ENCODE measurements at places on chromosomes 11 and 22. TPM values are rescaled to one million over a fixed set of nuclear protein-coding genes. Genes with fewer than 3 reads are reported as not detected.

The SOX6 gene
- total RNA-seq = 0.32 TPM

The RTN4RL2 gene
- total RNA-seq = under 0.01 TPM

The WNT7B gene
- not detected for total RNA-seq

The TENM4 gene
- total RNA-seq = 93.3 TPM

The GNG3 gene
- not detected for total RNA-seq

The GLYATL1 gene
- total RNA-seq = 0.17 TPM

The ACER3 gene
- total RNA-seq = 8.3 TPM

The TSPO gene
- 101 TPM for total RNA-seq

The APOA1 gene
- total RNA-seq = 0.69 TPM

The ST3GAL4 gene
- 64.6 TPM for total RNA-seq

The DEFB131B gene
- not detected for total RNA-seq

The PANX3 gene
- not detected for total RNA-seq

The JRKL gene
- 7.4 TPM for total RNA-seq

The DCDC1 gene
- 0.34 TPM for total RNA-seq

The OR2AT4 gene
- total RNA-seq = not detected

The MMP13 gene
- not detected for total RNA-seq

The ZNF215 gene
- total RNA-seq = 3.0 TPM

The SH3BP1 gene
- 16.1 TPM for total RNA-seq

The ASCL2 gene
- total RNA-seq = not detected

The GSC2 gene
- total RNA-seq = not detected

The ZP1 gene
- 0.32 TPM for total RNA-seq

The RTL10 gene
- total RNA-seq = 5.1 TPM

The ASPHD2 gene
- total RNA-seq = 1.2 TPM

The DEPDC7 gene
- total RNA-seq = 5.7 TPM

The SEPTIN3 gene
- under 0.01 TPM for total RNA-seq

The HTR3B gene
- total RNA-seq = not detected

The CPT1B gene
- 4.4 TPM for total RNA-seq

The SPDYC gene
- not detected for total RNA-seq

The BMAL1 gene
- total RNA-seq = 15.4 TPM

The XKR3 gene
- not detected for total RNA-seq

The BDNF gene
- 4.6 TPM for total RNA-seq

The MUC5B gene
- total RNA-seq = not detected

The ART5 gene
- total RNA-seq = 0.34 TPM

The CRYBB3 gene
- total RNA-seq = not detected

The ABCC8 gene
- not detected for total RNA-seq

The B3GAT1 gene
- total RNA-seq = not detected

The CCDC15 gene
- 0.43 TPM for total RNA-seq

The UPK3A gene
- not detected for total RNA-seq

The SOX10 gene
- not detected for total RNA-seq

The CHADL gene
- 1.5 TPM for total RNA-seq

The ZFTA gene
- total RNA-seq = 17.3 TPM

The NAV2 gene
- 7.9 TPM for total RNA-seq

The MIAT gene
- total RNA-seq = 3.5 TPM

The PDE2A gene
- not detected for total RNA-seq

The PKDREJ gene
- total RNA-seq = 0.09 TPM

The CNTF gene
- 1.1 TPM for total RNA-seq

Measured in bronchial smooth muscle cell (primary cell).